Neural crest cell (in vitro differentiated cells): ENCODE measurements at places on chromosomes 7 and 10.
A peak's percentile ranks its signal among the peaks of the same experiment; 100 is the strongest.

DNA sequence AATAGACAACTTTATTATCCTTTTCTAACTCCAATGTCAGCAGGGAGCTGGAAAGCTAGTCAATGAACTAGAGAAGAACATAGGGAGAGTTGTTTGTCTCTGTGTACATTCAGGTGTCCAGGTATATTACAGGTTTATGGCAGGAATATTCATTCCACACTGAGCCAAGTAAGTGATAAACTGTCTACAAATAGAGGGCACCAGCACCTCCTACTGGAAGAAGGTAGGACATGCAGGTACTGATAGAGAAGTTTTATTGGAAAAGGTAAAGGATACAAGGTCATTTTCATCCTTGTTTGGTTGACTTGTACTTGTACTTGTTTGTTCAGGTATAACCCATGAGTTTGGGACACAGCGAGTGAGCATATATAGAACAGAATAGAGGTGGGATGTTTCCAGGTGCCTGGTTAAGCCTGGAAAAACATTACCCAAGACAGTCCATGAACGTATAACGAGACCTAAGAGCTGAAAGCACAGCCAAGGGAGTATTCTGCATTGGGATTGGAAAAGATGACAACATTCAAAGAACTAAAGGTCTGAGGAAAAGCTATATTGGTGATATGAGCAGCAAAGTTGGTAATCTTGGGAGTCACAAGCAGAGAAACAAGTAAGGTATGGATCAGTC lies 61.4 kb upstream of the PPP1R3C start:
- no peak for DNase-seq

DNA sequence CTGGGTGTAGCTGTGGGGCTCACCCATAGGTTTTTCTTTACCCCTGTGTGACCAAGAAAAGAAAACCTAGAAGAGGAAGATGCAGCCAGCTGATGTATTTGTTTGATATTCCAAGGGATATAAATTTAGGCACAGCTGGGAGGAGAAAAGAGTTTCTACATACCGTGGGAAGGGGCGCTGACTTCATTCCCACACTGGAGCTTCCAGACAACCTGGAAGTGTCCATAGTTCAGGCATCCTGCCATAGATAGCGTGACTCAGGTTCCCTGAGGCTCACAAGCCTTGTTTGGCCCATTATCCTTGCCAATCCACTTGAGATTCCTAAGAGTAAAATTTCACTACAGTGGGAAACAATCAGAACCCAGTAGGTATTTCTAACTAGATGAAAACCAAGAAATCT lies 371.7 kb upstream of the NRP1 start:
- DNase-seq: no peak

DNA sequence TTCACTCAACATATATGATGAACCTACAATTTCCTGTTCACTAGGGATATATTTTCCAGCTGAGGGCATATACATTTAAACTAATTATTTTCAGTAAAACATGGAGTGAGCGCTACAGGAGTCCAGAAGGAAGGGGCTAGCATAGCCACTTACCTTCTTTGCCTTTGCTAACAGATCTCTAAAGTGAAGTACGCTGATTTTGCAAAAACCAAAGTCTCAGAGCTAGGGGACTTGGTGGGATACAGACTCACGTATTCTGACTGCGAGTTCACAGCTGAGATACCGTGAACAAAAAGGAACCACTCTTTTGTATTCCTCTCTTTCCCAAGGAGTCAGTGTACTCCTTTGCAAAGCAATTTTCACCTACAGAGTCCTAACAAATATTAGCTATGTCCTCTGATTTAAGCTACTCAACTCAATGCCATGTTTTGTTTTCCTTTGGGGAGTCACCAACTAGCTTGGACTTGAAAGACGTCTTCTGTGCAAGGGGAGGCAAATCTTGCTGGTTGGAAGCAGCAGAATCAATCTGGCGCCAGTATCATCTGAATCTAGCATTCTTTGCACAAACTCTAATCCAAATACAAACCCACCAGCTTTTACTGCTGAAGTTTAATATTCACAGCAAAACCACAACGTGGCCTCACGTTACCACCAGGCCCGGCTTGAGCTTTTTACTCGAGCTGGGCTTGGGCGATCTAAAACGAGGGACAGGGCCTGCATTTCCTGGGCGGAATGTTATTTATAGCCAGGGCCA lies 657 bp downstream of the CDNF start:
- no peak for DNase-seq

GRCh38 chr10:29962166-29962850 lies 97.1 kb downstream of the JCAD start:
- peak; percentile 9 for DNase-seq

GRCh38 chr10:133324198-133324792 lies 12.4 kb downstream of the CALY start:
- DNase-seq: peak; percentile 55

GRCh38 chr7:128090492-128090891 lies 59.3 kb upstream of the LRRC4 start:
- DNase-seq: no peak

GRCh38 chr7:2488272-2488645 lies 12.1 kb upstream of the GRIFIN start:
- no peak for DNase-seq

DNA sequence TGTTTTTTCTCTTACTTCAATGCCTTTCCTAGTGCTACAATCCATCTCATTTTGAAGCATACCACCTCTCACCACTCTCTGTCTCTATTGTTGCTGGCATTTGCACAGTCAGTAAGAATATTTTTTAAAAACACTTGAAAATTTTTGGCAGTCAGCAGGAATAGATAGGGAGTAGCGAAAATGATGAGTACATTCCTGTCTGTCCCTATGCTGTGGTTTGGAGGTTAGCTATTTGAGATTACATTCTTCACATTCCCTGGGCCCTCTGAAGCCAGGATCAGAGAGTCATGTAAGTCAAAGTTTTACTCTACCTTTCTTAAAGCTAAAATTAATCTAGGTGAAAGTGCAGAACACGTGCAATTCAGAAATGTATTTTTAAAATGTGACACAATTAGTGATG lies 53.0 kb upstream of the MAGI2 start:
- DNase-seq: no peak

DNA sequence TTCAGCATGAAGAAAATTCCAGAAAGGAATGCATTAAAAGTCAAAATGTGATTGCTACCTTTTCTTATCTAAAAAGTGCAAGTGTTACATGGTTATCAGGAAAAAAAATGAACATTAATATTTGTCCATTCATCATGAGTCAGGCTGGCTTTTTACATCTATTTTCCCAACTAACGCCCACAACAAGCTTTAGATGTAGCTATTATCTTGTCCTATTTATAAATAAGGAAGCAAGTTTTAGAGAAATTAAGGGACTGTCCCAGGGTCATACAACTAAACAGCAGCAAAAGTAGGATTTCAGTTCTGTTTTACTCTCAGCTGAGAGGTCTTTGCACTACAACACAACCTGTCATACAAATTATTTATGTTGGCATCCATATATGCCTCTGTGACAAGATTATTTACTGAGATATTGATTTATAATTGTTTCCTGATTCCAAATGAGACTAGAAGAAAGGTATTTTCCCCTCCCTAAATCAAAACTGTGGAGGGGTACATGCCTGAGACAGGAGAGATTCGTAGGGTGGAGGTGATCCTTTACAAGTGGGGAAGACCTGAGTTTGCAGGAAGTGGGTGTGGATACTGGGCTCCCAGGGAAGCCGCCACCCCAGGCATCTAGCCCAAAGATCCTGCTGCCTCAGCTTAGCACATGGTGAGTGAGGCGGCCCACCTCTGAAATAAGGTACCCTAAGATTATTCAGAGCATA lies 57.2 kb upstream of the ARID5B start:
- DNase-seq: no peak

- no peak for DNase-seq
Measured at GRCh38 chr7:34655384-34655783, 2.6 kb upstream of the NPSR1 start.

GRCh38 chr7:10104292-10104691 lies 869.4 kb upstream of the PHF14 start:
- DNase-seq: no peak

GRCh38 chr7:144390481-144390880 lies 13.0 kb downstream of the NOBOX start:
- no peak for DNase-seq

DNA sequence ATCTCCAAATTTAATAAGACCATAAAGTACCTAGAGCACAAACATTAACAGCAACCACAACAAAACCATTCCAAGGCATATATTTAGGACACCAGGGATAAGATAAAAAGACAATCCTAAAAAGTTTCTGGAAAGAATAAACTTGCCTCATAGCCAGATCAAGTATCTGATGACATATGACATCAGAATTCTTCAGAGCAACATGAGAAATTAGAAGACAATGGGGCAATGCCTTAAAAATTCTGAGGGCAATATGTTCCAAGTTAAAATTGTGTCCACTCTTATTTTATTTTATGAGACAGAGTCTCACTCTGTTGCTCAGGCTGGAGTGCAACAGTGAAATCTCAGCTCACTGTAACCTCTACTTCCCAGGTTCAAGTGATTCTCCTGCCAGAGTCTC lies 2.8 kb downstream of the EFCAB10 start:
- no peak for DNase-seq

GRCh38 chr10:110843796-110844616 lies 27.7 kb upstream of the PDCD4 start:
- DNase-seq: no peak

DNA sequence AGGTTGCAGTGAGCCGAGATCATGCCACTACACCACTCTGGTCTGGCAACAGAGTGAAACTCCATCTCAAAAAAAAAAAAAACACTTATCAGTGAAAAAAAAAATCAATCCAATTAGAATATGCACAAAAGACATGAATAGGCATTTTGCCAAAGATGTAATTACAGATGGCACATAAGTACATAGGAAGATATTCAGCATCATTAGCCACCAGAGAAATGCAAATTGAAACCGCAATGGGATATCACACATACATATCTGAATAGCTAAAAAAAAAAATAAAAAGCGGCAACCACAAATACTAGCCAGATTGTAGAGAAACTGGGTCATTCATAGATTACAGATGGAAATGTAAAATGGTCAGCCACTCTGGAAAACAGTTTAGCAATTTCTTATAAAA lies 1310.8 kb downstream of the XPNPEP1 start:
- no peak for DNase-seq

DNA sequence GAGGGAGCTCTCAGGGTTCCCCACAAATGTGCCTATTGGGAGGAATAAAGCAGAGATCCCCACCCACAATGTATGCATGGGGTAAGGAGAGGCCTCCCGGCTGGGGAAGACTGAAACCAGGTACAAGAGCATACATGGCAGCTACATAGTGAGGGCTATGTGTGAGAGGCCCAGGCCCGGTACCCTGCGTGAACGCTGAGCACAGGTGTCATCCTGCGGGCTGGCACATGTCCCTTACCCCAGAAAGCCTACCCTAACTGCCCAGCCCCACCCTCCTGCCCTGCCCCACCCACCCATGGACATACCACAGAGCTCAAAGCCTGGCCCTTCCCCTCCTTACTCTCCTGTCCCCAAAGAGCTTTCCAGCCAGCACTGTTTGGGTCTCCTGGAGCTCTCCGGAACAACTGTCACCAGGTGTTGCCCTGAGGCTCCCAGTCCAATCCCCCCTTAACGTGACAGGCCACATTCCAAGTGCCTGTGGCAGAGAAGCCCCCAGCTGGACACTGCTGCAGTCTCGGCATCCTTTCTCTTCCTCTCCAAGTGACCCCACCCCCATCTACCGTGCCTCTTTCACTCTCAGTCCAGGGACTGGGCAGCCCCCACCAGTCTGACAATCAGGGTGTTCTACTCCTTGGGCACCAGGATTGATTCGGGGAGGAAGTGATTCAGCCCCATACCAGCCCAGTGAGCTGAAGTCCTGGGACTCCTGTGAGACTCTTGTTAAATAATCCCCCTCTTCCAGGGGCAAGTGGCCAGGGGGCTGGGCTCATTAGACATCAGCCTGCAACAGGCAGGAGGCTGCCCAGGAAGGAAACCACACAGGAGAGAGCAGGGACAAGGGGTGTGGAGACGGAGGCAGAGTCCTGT lies 19.6 kb downstream of the GRID1 start:
- no peak for DNase-seq

DNA sequence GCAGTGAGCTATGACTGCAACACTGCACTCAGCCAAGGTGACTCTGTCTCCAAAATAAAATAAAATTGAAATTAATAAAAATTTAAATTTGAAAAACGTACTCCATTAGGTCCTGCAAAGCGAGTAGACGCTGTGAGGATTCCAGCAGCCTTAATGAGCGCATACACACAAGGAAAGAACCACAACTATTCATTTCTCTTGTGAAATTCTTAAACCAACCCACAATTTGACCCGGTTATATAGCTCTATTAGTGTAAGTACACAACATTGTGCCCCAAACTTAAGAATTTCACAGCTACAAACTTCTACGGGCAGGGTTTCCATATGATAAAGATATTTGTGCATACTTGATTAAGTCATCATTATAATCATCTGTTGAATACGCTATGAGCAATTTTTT lies 84.4 kb downstream of the PARD3 start:
- DNase-seq: no peak

DNA sequence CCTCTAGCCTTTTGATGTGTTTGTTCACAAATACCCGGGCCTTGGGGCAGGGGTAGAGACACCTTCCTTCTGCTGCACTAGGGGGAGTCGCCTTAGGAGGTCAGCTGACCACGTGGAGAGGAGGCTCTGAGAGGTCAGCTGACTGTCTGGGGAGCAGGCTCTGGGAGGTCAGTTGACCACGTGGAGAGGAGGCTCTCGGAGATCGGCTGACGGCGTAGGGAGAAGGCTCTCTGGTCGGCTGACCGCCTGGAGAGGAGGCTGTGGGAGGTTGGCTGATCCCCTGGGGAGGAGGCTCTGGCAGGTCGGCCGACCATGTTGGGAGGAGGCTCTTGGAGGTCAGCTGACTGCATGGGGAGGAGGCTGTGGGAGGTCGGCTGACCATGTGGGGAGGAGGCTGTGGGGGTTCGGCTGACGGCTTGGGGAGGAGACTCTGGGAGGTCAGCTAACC lies 59.6 kb upstream of the LYZL1 start:
- DNase-seq: no peak

DNA sequence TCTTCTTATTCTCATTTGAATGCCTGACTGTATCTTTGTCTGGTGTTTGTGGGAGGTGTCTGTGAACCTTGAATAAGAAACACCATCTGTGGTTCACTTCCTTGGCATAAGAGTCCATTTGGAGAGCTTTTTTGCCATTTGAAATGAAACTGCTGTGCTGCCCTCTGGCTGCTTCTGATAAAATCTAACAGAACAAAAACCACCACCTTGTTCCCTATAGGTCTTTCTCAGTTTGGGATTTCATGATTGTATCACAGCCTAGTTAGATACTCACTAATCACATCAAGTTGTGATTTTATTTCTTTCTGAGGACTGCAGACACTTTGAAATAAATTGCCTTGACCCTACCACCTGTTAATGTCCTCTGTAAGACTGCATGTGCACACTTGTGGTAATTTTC lies 102.7 kb upstream of the FAM13C start:
- DNase-seq: no peak

GRCh38 chr10:1070919-1071318 lies 14.7 kb downstream of the WDR37 start:
- no peak for DNase-seq
